ENCODE measurements at places on chromosomes 7 and 10.
A peak's percentile ranks its signal among the peaks of the same experiment; 100 is the strongest.

DNA sequence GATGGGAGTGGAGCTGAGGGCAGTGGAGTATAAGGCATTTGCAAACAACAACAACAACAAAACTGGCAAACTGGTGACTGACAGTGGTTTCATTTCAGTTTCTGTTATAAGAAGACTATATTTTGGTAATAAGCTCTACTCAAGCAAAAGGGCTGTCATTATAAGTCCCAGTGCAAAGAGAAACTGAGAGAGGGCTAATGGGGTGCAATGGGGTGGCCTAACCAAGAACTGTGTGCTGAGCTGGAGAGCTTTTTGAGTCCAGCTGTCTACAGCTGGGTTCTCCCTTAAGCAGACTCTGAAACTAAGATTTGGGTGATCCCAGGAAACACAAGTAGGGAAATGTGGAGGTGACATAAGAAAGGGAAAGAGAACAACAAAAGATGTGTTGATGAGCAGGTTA lies 439.3 kb downstream of the ADRA2A start:
- no peak for DNase-seq

GRCh38 chr10:31272841-31273240 lies 46.2 kb upstream of the ZEB1 start:
- DNase-seq, result no peak

DNA sequence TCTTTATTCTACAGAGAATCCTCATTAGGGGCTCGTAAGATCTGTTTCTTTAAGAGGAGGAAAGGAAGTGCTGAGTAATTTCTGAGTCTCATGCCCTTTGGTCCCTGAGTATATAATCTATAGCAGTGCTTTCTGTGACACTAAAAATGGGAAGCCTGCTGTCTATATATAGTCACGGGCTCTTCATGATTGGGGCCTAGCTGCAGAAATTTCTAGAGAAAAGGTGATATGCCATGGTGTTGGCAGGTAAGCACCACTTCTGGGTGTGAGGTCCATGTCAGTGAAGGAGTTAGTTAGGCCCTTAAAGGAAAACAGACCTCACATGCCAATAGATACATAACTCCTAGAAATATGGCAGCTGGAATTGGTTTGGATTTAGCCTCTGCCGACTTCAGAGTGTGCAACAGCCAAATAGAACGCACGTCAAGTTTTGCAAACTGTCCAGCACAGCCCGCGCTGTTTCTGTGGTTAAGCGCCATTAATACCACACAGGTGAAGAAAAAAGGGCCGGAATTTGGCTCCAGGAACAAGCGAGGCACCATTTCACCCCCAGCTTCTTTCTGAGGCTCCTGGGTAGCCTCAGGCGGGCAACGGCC lies 123.2 kb downstream of the TACC2 start:
- no peak for DNase-seq

DNA sequence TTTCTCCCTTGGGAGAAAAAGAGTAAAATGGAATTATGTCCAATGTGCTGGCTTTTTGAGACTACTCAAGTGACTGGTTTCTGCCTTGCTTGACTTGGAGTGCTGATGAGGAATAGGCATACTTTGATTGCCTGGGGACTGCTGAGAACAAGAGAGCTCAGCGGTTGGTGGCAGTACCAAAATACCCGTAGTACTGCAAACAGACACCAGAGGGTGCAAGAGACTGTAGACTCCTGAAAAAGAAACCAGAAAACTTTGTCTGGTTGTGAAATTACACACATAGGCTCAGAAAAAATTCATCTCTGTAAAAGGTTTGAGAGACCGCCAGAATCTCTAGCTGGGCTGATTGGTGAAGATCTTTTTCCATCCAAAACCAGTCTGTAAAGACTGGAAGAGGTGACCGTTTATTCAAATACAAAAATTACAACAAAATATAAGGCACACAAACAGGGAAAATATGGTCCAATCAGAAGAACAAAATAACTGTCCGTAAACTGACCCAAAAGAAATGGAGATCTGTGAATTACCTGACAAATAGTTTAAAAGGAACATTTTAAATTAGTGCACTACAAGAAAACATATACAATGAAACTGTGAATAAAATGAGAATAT lies 18.5 kb downstream of the BICC1 start:
- DNase-seq, result peak; percentile 48

- peak; percentile 29 for DNase-seq
Measured at GRCh38 chr10:27745732-27746396, at the start of gene MKX. Gene MKX, minus strand, starts transcription at chr10:27745819. Its CDS starts 2,404 bp downstream, at chr10:27743415.

DNA sequence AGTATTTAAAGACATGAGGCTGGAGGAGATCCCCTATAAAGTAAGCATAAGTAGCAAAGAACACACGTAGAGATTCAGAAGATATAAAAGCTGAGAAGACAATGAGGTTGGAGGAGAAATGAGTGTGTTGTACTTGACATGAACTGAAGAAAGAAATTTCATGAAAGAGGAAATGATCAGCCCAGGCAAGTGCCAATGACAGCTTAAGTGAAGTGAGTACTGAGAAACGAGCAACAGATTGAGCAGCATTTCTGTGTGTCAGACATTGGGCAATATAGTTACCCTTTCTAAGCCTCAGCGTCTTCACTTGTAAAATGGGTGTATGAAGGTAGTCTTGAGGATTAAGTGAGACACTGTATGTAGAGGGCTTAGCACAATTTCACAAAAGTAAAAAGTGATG lies 4.8 kb upstream of the LIPA start:
- no peak for DNase-seq
